Substantia nigra (tissue), 51 donors: ENCODE measurements at places on chromosomes 5 and 9.

DNA sequence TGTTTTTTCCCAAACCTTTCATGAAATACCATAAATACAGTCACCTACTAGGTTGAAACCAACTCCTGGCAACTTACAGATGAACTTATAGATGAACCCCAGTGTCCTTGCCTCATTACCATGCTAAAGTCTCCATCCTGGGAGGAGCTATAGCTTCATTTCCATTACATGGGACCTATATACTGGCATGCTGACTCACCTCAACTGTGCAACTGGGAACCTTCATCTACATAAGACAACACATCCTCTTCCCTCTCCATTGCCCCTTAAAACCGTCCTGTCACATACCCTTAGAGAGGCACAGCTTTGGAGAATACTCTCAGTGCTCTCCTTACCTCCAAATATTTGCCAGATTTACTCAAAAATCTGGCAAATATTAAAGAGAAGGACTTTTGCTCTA lies 638.3 kb downstream of the HTR1A start:
- DNase-seq = no peak

DNA sequence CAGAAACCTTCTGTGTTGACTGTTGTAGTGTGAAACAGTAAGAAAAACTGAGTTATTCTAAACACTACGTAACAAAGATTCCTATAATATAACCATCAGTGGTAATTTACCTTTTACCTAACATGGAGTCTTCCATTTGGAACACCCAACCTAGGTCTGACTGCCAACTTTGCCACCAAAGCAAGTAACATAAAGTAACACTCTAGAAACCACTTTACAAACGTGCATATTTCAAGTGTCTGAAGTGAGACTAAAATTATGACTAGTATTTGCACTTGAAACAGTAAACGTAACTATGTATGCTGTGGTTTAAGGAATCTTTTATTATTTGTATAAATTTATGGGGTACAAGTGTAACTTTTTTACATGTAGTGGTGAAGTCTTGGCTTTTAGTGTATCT lies 95.6 kb downstream of the SERINC5 start:
- no peak for DNase-seq

GRCh38 chr5:135834639-135835529 lies at the start of gene SLC25A48:
Gene SLC25A48 (plus strand): TSS chr5:135834663. CDS start chr5:135834848, 185 bp downstream.
- DNase-seq = peak; percentile 24

- no peak for DNase-seq
Measured at GRCh38 chr9:114279693-114280092, 43.2 kb upstream of the ORM1 start.

DNA sequence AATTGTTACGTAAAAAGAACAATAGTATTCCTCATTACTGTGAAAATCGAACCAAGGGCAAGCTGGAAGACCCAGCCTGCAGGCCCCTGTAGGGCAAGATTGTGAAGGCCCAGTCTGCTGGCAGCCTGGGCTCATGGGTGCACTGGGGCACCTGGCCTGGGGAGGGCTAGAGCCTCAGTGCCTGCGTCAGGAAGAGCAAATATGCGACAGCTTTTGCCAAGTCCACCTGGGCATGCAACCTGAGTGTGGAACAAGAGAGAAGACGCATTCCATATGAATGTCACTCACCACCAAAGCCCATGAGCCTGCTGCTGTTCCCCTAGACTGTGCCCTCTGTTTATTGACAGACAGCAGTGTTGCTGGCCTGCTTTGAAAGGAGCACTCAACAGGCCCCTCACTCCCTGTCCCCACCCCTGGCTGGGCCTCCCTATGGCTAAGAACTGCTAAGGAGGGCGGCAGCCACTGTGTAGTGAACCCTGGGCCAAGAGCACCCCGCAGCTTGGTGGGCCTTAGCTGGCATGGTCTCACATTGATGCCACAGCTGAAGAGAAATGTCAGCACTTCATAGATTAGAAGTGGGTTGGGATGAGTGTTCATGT lies 28.2 kb downstream of the PSD2 start:
- DNase-seq = no peak

- no peak for DNase-seq
Measured at GRCh38 chr5:169695919-169696490, 58.9 kb downstream of the DOCK2 start.

GRCh38 chr9:127987103-127987614 lies 6.4 kb upstream of the EEIG1 start:
- no peak for DNase-seq

DNA sequence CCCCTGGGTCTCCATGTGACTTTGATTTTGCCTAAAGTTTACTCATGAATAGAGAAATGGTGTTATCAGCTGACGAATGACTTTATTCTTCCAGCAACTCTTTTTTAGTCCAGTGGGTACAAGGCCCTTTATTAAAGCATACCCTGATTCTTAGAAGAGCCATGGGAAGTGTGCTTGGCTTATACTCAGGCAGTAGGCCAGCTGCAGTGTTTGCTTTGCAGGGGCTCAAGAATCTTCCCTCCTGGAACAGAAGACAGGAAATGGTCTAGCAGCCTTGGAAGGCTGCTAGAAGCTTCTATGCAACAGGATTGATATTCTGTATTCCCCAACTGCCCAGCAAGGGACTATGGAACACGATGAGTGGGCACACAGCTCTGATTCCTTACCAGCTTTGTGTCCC lies 73.4 kb upstream of the PLPP6 start:
- DNase-seq = no peak

DNA sequence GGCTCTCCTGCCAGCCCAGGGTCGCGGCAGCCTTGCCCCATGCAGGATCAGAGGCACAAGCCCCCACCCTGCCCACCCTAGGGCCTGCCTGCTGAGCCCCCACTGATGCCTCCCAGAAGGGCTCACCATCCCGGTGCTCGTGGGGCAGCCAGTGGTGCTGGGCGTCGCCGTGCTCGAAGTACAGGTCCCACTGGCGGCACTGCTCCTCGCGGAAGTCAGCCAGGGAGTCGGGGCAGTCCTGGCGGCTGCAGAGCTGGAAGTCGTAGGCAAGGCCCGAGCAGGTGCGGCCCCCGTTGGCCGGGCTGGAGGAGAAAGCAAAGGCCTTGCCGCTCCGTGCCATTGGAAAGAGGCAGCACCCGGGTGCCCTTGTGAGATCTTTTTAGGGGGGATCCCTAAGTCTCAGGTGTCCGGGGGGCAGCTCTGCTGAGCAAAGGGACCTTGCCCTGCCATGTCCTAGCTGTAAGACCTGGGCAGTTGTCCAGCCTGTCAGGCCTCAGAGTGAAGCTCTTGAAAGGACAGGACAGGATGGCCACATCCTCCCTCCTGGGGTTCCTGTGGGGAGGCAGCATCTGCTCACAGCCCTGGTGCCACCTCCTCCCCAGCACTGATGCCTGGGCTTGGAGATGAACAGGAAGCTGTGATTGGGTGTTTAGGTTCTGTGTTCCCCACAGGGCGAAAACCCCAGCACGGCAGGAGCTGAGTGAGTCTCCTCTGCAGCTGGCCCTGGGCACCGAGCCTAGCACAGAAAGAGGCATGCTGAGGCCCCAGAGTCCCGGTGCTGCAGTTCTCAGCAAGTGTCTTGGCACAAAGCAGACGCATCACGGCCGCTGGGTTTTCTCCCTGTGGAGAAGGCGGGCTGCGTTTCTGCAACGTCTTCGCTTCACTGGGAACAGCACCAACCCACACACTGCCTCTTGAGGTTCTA lies 77.7 kb downstream of the ZNF354C start:
- no peak for DNase-seq

DNA sequence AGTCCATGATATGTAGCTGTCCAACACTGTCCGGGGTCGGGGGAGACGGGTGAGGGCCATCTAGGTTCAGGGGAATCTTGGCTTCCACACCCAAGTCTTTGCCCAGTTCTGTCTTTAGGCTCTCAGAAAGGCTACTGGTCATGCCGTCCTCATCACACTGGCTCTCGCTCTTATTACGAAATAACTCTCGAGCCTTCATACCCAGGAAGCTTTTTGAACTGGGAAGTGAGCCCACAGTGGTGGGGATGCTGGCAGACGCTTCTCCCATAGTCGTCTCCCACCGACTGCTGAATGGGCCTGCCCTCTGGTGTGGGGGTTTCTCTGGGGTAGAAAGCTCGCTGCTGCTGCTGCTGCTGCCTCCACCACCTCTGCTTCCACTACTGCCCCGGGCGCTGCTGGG lies 17.6 kb downstream of the SPACA9 start:
- no peak for DNase-seq

- DNase-seq = peak; percentile 23
Measured at GRCh38 chr5:131264451-131265099, 722 bp downstream of the CDC42SE2 start.

GRCh38 chr9:128729766-128730517 lies 6.0 kb upstream of the ZDHHC12 start:
- no peak for DNase-seq

- DNase-seq = no peak
Measured at GRCh38 chr5:78638973-78639669, 9.5 kb downstream of the LHFPL2 start.
